Fibroblast of the conjunctiva (primary cell): ENCODE measurements at places on chromosomes 3 and 15.

GRCh38 chr15:79244876-79245275, 37.6 kb upstream of the ANKRD34C start:
- no peak for DNase-seq

DNA sequence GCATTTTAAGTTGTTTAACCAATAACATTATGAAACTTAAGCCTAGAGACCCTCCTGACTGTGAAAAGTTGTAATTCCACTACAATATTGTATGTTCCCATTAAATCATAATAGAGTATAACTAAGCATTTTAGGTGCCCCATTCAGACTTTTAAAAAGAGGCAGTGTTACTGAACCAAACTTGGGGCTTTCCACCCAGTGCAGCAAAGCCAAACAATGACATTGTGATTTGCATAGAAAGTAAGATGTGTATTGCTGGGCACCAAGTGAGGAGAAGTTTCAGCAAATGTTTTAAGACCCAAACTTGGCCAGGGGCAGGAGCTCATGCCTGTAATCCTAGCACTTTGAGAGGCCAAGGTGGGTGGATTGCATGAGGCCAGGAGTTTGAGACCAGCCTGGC, 706.2 kb downstream of the GRM7 start:
- no peak for DNase-seq

DNA sequence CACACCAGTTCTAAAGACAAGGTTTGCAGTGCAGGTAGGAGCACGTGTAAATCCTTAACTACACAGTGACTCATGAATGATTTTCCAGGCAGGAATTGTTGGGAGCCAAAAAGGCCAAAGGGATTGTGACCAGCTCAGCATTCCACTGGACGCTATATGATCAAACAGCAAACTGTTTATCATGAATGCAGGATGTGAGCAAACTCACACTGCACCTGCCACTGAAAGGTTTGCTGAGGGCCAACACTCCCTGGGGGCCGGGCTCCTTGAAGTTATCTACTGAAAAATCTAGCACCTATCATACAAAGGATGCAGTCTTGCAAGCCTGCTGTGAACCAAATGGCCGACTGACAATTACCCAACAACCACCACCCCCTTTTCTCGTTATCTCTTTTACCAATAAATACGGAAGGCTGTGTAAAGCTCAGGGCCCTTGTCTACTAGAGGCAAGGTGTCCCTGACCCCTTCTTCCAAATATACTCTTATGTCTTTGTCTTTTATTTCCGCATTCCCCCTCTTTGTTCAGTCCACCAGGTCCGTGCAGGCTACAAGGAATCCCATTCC, 11.5 kb upstream of the DNASE1L3 start:
- no peak for DNase-seq

GRCh38 chr3:87053553-87053952, 62.6 kb upstream of the VGLL3 start:
- DNase-seq: no peak

- DNase-seq: no peak
These were observed 226.9 kb downstream of the ADAMTS9 start for GRCh38 chr3:64460877-64461276.

- DNase-seq: peak; percentile 55
These were observed 9.1 kb upstream of the SKIC8 start for GRCh38 chr15:78308422-78309032.

GRCh38 chr3:184419171-184419570, 39.3 kb downstream of the CHRD start:
- no peak for DNase-seq

DNA sequence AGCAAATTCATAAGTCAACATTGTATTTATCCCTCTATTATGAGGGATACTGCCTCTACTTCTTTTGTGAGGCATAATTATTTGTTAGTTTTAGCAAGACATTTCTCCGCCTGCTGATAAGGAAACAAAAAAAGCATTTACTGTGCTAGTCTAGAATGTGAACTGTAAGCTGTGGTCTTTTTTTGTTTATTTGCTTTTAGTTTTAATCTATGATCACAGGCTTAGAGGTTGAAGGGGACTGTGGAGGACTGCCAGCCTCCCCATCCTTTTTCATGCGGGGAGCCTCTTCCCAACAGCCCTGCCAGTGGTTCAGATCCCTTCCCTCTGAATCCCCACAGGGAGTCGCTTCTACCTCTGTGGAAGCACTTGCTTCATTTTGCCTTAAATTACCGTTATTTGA, 331.0 kb upstream of the ROPN1 start:
- DNase-seq: no peak

DNA sequence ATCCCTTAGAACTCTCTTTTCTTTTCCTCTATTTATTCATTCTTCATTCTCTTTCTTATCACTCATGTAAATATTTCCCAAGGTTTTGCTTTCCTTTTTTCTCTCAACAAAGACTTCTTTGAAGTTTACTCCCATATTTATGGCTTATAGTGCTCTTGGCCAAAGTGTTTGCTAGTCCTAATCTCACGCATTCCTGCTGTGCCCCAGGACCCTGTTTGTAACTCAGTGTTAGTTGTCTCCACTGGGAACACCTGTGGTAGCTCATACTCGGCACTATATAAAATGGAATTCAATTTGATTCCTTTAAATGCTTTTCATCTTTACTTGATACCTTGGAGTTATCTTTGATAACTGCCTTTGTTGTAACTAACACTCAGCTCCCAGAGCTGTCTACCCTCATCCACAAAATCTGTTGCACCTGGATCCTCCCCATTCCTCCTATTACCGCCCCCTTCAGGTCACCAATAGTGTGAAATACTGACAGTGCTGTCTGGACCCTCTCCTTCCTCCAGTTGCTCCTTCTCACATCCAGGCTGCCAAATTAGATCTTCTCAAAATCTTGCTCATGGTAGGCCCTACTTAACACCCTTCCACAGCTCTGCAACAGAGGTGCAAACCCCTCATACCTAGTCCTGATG, 76.8 kb downstream of the TIGIT start:
- DNase-seq: no peak

DNA sequence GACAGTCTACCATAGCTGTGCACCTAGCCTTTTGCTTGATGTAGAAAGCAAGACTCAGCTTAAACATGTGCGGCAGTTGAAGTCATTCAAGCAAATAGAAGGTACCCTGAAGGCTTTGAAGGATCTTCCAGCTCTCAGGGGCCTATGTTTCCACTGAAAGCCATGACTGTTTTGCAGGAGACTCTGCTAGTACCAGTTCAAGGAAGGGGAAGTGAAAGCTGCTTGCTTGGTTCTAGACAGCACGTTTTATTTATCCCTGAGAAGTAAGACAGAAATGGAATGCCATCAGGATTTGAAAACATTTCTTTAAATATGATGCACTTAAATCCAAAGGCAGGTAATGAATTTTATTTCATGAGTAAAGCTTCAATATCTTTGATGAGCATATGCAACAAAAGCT, 311.4 kb downstream of the PDCD6IP start:
- DNase-seq: no peak

DNA sequence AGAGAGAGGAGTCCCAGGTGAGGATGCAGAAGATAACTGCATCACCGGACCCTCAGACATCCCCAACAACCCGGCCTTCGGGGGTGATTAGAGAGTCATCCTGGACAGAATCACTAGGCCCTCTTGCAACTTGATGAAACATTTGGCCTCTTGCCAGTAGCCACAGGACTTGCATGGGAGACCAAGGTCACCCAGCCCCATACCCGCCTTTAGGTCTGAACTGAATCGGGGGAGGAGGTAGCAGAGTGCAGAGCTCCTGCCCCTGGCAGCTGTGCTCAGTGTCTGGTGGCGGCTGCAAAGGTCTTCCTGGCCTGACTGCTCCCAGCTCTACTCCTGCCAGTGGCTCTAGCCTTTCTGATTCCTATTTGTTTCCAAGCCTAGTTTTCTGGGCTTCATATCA, 12.4 kb downstream of the PIF1 start:
- DNase-seq: peak; percentile 27

GRCh38 chr15:62989366-62990055, 53.0 kb upstream of the TPM1 start:
- DNase-seq: no peak

DNA sequence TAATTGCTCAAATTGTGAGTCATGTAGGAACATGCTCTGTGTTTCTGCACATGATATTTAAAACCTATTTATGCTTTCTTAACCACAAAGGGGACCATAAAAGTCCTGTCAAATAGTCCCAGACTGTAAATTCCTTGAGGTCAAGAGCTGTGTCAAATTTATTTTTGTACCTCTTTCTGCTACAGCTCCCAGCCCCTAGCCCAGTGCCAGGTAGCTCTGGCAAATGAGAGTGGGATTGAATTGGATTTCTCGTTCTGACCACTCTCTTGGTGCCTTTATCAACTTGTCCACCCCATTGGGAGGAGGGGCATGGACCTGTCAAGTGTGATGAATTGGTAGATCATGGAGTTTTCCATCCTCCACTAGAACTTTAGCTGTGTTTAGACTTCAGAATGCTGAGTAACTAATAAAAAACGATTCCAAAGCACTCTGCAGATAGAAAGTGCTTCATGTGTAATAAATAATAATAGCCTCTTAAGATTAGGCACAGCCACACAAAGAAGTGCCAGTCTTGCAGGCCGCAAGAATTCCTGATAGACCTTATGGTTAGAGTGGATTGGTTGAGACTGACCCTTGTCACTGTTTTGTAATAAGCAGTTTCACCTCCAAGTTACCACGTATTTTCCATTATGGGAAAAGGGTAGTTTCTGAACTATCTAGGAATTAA, 120.4 kb downstream of the LPP start:
- DNase-seq: no peak

- DNase-seq: no peak
These were observed 487.4 kb downstream of the PDCD6IP start for GRCh38 chr3:34285827-34286188.

- DNase-seq: no peak
These were observed 106.3 kb upstream of the DLG1 start for GRCh38 chr3:197404754-197405153.

- DNase-seq: no peak
These were observed 240.1 kb upstream of the ZPLD1 start for GRCh38 chr3:102194760-102195159.

DNA sequence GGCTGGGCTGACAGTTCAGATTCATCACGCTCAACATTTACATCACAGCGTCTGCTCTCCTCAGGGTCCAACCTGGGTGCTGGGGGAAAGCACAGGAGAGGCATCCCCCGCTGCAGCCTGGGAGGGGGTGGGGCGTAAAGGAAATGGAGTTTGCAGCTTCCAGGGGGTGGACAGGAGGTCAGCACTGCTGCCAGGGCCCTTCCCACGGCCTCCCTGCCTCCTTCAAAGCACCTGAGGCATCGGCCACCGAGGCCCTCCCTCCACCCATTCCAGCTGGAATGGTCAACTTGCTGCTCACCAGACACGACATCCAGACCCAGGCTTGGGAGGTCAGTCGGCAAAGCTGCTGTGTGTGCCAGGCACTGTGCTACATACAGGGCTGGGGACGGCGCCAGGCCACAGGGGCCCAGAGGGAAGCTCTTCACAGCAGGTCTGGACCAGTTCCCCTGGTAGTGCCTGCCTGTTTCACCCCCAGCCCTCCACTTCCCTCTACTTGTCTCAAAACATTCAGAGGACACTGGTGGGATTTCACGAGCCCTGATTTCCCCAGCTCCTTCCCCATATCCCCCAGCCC, 120.7 kb downstream of the ANP32A start:
- no peak for DNase-seq

GRCh38 chr3:60536420-60536819, 714.8 kb downstream of the FHIT start:
- DNase-seq: no peak

- DNase-seq: peak; percentile 76
These were observed 1.9 kb upstream of the ARL6IP5 start for GRCh38 chr3:69082805-69083204.

- DNase-seq: no peak
These were observed 13.4 kb downstream of the ASB7 start for GRCh38 chr15:100615801-100616200.

GRCh38 chr3:160869825-160870224, 113.8 kb downstream of the PPM1L start:
- DNase-seq: peak; percentile 6

DNA sequence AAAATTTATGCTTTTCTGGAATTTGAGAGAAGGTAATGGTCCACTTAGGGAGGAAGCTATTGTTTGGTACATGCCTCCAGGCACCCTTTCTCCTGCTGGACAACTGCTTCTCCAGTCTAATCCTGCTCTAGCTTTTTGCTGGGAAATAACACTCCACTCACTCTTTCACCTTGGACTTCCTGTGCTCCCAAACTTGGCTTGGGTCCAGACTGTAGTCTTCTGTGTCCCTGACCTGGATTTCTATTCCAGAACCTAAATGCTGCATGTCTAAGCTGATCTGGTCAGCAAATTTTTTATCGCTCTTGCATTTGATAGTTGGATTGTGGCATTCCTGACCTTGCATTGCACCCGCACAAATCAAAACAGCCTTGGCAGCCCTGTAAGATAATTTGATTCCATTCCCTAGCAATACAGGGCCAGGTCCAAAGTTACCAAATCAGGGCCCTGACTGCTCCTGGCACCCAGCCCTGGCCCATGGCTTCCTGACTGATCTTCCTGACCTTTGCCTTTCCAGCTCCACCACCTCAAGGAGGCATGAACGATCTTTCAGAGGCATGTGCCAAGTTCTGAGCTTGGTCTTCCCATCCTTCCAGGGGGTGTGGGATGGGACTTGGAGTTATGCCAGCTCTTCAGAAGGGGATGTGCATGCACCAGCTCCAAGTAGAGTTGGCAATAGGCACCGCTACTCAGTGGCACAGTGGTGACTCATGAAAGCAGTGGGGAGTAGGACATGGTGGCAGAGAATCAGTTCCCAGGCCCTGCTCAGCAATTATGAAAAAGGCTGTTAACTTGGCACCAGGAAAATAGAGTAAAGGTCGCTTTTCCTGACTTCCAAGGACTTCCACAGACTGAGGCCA, 43.9 kb upstream of the GOLGA8J start:
- DNase-seq: no peak

DNA sequence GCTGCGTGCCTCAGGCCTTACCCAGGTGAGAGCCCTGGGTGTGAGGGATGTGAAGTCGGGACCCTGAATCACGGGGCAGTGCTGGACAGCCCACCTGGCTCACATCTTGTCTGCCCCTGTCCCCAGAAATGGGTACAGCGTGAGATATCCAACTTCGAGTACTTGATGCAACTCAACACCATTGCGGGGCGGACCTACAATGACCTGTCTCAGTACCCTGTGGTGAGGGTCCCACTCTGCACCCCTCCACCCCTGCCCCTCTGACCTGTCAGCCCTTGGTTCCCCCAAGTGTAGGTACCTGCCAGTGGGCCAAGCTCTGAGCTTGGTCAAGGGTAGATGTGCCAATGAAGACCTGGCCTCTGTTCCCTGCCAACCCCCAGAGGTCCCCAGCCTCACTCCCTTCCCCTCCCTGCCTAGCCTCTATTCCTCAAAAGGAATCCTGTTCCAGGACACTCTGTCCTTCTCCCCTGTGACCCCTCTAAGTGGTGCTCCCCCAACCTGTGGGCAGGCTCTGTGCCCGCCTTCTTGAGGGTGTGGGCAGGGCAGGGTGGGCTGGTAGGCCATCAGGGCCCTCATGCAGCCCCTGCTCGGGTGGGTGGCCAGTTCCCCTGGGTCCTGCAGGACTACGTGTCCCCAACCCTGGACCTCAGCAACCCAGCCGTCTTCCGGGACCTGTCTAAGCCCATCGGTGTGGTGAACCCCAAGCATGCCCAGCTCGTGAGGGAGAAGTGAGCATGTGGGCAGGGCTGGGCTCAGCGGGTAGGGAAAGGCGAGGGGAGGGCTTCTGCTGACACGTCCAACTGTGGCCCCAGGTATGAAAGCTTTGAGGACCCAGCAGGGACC, 25.1 kb downstream of the NBEAL2 start:
- no peak for DNase-seq

GRCh38 chr15:101053261-101053660, 134.1 kb downstream of the LRRK1 start:
- DNase-seq: no peak

- no peak for DNase-seq
These were observed 31.3 kb downstream of the GATM start for GRCh38 chr15:45347033-45347432.
